Endothelial cell (in vitro differentiated cells): ENCODE measurements at places on chromosomes 12 and 14. TPM values are rescaled to one million over a fixed set of nuclear protein-coding genes. Genes with fewer than 3 reads are reported as not detected.

Gene FOXM1
- total RNA-seq, result 24.3 TPM

Gene IFNG-AS1
- total RNA-seq, result not detected

Gene PGF
- 6.5 TPM for total RNA-seq

Gene GLS2
- 0.21 TPM for total RNA-seq

Gene PPM1H
- total RNA-seq, result 71.8 TPM
